B cell (primary cell): ENCODE measurements at places on chromosomes 16 and 17. TPM values are rescaled to one million over a fixed set of nuclear protein-coding genes. Genes with fewer than 3 reads are reported as not detected.

IL34 gene
- total RNA-seq = not detected in 2 replicates

GRCh38 chr17:50708050-50709000 lies 611 bp upstream of the ANKRD40 start:
- peak; percentile 51 for DNase-seq

DNAAF1 gene
- total RNA-seq = 0.29 and 0.30 TPM in 2 replicates

- no peak for DNase-seq
These were observed 30.3 kb downstream of the MEOX1 start for GRCh38 chr17:43631429-43631828.

DNA sequence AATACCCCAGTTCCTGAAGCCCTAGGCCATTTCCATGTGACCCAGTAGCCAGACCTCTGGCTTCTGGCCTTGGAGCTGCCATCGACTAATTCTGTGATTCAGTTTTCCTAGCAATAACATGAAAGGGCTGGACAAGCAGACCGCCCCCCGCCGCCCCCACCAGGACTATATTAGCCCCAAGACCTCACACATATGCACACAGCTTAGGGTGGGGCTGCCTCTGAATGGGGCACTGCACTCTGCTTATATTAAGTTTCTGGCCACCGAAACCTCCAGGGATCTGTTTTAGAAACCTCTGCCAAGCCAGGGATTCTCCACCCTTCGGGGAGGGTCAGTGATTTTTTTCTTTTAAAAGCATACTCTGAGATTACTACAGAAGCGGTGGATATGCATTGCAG lies 2.3 kb downstream of the RAB11FIP4 start:
- no peak for DNase-seq

DNA sequence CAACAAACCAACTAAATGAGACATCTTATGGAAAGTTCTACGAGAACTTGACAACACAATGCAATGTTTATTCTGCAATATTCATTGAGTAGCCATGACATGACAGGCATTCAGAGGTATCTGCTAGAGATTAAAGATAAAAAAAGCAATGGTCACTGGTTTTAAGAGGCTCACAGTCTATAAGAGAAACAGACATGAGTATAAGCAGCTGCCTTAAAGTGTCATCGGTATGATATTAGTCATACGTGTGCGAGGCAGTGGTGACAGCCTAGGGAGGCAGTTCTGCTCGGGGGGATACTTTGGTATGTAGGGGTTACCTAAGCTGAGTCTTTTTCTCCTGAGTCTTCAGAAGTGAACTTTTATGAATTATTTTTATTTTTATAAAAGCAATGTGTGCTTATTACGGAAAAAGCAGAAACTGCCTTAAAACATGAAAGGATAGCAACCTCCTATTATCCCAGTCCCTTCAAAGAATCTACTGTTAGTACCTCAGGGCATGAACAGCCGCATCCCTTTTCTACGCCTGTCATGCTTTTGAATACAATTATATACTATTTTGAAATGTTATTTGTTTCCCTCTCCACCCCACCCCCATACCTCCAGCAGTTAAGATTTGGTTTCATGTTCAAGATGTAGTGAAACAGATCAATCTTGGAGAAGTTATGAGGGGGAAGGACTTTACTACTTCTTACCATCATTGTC lies 7.7 kb downstream of the ST6GALNAC1 start:
- no peak for DNase-seq

- no peak for DNase-seq
These were observed 31.3 kb downstream of the KDM8 start for GRCh38 chr16:27234603-27235002.

KREMEN2 gene
- 0.17 and 0.19 TPM in 2 replicates for total RNA-seq

CRYM gene
- 5.1 and 8.2 TPM in 2 replicates for total RNA-seq

GRCh38 chr16:81486540-81487061 lies 42.0 kb downstream of the CMIP start:
- DNase-seq = no peak

MAPT gene
- total RNA-seq = 0.19 and 0.20 TPM in 2 replicates

DNA sequence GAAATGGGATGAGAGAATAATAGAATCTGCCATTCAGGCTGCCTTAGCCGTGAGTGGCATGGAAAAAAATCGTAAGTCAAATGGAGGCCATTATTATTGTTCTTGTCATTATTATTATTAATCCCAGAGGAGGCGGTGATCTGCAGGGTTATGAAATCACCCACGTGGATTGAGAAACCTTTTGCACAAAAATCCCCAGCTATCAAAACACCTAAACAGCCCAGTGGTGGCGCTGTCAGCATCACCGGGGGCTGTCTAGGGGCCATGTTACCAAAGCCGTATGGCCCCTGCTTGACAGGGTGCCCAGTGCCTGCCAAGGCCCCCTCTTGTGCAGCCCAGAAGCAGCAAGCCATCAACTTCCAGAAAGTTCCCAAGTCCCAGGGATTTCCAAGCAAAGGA lies 25.2 kb downstream of the CNGB1 start:
- DNase-seq = no peak

TAOK2 gene
- 50.8 and 51.9 TPM in 2 replicates for total RNA-seq

G6PC1 gene
- not detected in 2 replicates for total RNA-seq
